Foreskin keratinocyte (primary cell): ENCODE measurements at places on chromosomes 13 and 19.

DNA sequence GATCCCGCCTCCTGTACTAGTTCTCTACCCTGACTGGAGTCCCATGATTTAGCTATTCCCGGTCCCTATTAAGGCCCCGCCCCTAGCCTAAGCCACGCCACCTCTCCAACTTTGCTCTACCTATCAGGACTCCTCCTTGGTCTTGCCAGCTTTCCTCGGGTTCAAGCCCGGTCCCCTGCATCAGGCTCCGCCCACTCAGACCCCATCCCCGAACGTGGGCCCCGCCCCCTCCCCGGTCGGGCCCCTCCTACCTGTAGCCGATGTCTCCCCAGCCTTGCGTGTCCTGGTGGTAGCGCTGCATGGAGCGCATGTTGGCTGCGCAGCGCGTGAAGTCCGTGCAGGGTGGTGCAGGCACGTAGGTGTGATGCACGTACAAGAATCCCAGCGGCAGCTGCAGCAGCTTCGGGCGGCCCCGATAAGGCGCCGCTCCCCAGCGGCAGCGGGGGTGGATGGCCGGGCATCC is 7.3 kb upstream of the RASAL3 start:
- DNase-seq = no peak

DNA sequence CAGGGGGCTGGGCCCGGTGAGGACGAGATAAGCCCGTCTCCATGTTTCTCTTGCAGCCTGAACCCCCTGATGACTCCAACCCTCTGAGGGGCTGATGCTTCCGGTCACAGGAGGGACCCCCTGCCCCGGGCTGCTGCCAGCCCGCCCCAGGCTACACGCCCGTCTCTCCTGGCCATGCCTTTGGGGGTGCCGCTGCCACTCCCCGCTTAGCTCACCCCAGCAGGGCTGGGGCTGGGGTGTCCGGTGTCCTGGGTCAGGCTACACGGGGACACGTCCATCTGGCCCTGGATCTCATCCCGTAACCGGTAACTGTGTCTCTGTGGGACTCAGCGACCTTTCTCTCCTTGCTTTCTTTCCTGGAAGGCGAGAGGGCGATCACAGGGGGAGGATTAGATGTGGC is 40.8 kb downstream of the GADD45B start:
- no peak for DNase-seq

- peak; percentile 77 for DNase-seq
Observed at GRCh38 chr19:40609561-40610395, 8.6 kb downstream of the LTBP4 start.

DNA sequence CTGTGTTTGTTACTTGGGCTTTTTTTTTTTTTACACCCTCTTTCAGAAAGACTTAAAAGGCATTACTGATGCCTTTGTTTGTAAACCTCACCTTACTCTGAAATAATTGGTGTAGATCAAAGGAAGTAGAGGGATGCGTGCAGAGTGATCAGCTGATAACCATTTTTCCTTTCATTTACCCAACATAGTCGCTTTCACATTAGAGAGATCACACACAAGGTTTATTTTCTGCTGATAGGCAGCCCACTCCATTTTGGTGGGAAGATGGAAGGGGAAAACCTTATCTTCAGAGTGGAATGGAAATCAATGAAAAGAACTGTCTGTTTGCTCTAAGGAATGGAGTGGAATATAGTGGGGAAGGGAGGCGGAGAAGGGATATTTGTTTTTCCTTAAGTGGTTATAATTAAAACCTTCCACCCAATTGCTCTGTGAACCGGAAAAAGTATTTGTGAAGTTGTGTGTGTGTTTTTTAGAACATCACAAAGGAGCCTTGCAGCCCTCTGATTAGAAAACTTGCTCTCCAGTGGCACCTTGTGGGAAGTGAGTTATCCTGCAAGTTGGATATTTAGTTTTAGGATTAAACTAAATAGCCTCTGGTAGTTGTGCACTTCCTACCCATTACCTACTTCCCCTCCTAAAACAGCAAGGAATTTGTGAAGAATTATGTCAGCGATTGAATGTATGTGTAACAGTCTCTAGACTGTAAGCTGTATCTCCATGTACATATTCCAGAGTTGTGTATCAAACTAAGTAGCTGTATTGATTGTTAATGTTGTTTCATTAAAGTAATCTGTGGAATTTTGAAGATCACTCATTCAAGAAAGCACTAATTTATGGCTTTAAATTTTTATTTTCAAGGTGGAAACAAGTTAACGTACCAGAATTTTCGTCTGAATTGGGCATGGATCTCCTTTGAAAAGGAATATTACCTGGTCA is 76.8 kb downstream of the FREM2 start:
- DNase-seq = no peak

DNA sequence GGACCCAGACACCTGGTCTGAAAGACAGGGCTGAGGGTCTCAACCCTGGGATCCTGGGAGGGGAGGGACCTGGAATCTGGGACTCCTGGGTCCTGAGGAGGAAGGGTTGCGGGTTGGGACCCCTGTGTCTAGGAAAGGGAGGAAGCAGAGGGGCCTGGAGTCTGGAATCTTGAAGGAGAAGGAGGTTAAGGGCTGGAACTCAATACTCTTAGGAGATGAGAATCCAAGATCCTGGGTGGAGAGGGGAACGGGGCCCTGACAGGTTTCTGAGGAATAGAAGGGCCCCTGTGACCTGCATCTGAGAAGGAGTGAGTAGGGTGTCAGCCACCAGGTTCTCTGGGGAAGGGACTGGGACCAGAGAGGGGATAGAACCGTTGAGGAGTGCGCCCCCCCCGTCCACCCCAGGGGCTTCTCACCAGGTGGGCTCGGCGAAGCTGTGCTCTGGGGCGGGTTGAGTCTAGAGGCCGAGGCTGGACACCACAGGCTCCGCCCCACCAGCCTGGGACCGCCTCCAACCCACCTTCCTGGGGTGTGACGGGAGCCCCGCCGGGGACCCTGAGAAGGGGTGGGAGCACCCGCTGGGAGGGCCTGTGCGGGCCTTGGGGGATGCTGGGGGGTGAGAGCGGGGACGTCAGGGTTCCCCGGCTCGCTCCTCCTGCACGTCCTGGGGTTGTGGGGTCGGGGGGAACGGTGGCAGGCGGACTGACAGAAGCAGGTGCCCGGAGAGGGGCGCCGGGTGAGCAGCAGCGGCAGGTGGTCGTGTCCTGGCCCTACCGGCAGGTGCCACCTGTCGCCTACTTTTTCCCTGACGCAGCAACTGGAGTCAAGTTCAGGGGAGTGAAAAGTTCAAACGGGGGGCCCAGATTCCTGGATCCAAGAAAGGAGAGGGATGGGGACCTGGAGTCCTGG is at the start of gene MAMSTR:
Gene MAMSTR (minus strand): TSS at position 463 of the 909 bp plus-strand sequence. CDS start 694 bp downstream, outside the sequence.
- DNase-seq = no peak

DNA sequence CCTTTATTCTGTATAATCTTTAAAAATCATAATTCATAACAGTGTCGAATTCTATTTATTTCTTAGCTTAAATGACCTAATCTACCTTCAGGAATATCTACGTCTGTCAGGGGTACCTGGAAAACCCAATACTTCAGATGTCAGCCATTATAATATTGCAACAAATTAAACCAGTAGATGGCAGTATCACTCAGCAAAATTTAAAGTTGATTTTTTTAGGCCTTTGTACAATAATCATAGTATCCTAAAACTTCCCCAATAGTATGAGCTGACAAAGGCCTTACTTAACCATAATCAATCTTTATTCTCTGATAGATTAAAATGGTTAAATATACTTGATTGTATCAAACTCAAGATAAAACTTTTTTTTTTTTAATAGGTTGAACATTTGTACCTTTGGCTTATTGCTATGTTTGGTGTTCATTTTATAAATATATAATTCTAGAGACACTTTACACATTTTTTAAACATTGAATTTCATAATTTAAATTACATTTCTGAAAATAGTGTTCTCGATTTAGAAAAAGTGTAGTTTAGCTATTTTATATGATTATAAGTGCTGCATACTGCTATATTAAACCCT is 830.2 kb upstream of the SPRY2 start:
- DNase-seq = peak; percentile 22

DNA sequence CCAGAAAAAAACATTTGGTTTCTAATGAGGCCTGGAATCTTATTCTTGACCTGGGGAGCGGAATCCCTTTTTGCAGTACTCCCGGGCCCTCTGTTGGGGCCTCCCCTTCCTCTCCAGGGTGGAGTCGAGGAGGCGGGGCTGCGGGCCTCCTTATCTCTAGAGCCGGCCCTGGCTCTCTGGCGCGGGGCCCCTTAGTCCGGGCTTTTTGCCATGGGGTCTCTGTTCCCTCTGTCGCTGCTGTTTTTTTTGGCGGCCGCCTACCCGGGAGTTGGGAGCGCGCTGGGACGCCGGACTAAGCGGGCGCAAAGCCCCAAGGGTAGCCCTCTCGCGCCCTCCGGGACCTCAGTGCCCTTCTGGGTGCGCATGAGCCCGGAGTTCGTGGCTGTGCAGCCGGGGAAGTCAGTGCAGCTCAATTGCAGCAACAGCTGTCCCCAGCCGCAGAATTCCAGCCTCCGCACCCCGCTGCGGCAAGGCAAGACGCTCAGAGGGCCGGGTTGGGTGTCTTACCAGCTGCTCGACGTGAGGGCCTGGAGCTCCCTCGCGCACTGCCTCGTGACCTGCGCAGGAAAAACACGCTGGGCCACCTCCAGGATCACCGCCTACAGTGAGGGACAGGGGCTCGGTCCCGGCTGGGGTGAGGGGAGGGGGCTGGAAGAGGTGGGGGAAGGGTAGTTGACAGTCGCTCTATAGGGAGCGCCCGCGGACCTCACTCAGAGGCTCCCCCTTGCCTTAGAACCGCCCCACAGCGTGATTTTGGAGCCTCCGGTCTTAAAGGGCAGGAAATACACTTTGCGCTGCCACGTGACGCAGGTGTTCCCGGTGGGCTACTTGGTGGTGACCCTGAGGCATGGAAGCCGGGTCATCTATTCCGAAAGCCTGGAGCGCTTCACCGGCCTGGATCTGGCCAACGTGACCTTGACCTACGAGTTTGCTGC is at the start of gene ICAM4:
Gene ICAM4 (plus strand): TSS at position 153 of the 935 bp plus-strand sequence. CDS start 58 bp downstream, at position 211.
- DNase-seq = no peak

DNA sequence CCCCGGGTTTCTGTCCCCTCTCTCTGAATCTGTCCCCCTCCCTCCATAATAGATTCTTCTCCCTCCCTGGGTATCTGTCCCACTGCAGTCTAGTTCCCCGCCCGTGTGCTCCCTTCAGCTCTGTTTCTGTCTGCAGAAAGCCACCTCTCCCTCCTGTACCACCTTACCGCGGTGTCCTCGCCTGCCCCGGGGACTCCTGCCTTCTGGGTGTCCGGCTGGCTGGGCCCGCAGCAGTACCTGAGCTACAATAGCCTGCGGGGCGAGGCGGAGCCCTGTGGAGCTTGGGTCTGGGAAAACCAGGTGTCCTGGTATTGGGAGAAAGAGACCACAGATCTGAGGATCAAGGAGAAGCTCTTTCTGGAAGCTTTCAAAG is 1.3 kb downstream of the FCGRT start:
- DNase-seq = no peak

DNA sequence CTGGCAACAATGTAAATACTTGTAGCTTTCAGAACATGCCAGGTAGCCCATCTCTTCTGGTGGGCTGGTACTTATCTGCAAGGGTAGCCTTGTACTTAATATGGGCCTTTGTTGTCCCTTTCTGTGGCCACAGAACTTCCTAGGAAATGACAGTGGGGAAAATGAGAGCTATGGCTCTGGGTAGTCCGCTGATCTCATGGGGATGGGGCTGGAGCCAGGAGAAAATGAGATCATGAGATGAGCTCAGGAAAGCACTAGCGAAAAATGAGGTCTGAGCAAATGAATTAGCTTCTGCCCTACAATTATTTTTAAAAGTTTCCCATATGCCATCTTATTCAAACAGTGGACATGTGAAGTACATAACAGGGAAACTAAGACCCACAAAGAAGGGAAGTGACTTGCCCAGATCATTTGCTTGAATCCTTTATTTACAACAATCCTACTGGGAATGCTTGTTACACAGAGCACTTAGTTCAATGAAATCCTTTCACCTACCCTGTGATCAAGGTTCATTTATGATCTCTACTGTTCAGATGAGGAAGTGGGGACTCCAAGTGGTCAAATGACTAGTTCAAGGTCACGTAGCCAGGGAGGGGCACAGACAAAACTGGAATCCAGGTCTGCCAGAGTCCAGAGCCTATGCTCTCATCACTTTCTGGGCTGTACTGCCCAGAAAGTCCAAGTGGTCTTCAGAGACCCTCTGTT is 87.1 kb downstream of the PTPRS start:
- DNase-seq = no peak

DNA sequence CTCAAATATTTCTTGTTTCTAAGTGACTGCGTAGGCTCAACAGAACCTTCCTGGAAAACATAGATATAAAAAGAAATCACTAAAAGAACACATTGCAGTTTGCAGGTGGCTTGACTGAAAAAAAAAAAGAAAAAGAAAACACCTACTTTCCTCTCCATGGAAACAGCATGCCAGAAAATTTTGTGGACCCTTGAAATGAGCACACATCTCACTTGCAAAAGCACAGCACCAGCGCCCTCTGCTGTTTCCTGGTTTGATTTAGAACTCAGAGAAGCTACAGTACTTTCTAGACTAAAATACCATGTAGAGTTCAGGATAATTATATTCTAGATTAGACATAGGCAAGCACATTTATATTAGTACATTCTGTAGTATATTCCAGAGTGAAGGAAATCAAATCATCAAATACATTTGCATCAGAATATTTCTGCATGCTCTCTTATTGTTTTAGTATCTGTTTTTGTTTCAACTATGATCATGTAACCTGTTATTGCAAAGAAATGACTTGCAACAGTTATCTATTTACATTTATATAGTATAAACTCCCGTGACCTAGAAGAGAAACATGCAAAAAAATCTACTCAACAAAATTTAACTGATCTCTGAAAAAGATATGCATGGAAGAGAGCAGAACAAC is 22.3 kb upstream of the XPO4 start:
- DNase-seq = peak; percentile 43

DNA sequence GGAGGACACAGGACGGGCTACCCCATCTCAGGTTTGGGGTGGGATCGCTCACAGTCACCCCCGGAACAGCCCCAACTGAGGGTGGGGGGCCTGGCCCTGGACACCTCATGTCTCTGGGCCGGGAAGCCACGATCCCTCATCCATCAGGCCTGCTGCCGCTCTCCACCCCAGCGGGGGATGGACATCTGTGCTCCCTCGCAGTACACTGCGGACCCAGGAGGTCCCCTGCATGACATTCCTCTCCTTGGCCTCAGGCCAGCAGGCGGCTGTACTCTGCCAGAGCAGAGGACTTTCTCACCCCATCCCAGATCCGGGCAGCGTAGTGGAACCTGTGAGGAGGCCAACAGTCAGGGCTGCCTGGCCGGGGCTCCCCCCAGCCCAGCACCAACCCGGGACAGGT is 15.5 kb downstream of the IRGC start:
- DNase-seq = no peak

DNA sequence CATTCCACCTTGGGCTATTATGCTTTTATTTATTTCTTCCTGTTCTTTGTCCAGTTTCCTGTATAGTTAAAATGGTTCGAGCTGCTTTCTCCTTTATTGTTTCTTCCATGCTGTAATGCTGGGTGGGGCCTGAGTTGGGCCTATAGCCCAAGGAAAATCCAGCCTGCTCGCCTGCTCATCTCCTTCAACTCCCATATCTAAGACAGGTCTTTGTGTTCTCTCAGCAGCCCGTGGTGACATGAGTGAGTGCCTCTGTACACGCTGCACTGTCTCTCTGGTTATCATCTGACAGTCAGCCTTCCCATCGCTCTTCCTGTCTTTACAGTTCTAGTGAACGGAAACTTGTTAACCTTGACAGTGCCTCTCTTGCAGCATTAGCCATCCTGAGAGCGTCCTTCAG is 221.9 kb upstream of the SLC10A2 start:
- no peak for DNase-seq

GRCh38 chr13:25130944-25131343 is 35.0 kb downstream of the PABPC3 start:
- DNase-seq = no peak

GRCh38 chr13:110262082-110262436 is 44.9 kb downstream of the COL4A1 start:
- DNase-seq = no peak
